ENCODE measurements at places on chromosomes 13 and 19. TPM values are rescaled to one million over a fixed set of nuclear protein-coding genes. Genes with fewer than 3 reads are reported as not detected.

GPR4 gene
- 0.15 TPM for total RNA-seq

OR7C1 gene
- not detected for total RNA-seq

NCAN gene
- 0.03 TPM for total RNA-seq

DPF1 gene
- 4.9 TPM for total RNA-seq

MEDAG gene
- 0.09 TPM for total RNA-seq
